ENCODE measurements at places on chromosomes 2 and 18.

- DNase-seq = no peak
These were observed 44.5 kb downstream of the PKP4 start for GRCh38 chr2:158501301-158501700.

- DNase-seq = no peak
These were observed 41.5 kb downstream of the NCKAP5 start for GRCh38 chr2:133526530-133527300.

- DNase-seq = no peak
These were observed 28.8 kb downstream of the SETBP1 start for GRCh38 chr18:44709307-44710126.

DNA sequence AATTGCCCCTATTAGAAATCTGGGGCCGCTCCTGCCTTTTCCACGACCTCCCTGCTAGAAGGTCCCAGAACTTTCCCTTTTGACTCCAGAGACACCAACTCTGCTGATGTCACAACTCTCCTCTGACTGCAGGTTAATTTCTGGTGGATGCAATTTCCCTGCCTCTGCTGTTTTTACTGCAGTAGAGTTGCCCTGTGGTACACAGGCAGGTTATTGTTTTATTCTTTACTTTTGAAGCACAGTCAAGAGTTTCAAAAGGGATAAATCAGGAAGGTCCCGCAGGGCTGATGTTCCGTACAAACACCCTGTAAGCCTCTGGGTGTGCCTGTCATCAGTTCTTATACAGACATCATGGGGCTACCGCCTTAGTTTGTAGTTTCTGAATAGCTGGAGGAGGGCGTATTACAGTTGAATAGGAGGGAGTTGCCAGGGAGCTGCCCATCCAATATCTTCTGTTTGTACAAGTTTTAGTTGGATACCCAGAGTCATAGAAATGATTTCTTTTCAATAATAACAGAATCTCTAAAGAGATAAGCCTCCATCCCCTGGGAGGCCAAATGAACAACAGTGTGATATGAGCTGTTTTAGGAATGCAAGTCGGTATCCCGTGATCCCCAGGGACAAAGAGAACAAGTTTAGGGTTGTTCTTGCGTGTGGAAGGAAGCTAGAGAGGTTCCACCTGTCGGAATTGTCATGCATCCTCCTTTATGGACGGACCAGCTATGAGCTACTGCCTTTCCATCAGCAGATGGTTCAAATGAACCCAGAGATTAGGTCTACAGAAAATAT is 108.4 kb upstream of the COPS8 start:
- no peak for DNase-seq

- no peak for DNase-seq
These were observed 40.9 kb downstream of the KLHL29 start for GRCh38 chr2:23425885-23426262.

DNA sequence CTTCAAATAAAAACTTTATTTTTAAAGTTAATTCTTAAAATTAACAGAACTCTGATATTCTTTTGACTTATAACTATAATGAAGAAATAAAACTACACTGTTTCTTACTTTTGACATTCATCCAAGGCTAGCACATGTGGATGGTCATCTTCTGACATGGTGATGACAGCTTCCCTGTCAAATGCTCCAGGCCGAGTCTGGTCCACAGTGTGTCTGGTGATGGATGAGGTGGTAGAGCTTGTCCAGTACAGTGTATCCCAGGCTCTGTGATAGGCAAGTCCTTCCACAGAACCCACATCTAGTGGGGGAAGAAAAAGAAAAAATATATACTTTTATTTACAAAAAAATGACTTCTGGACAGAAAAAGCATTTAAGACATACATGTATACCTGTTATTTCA is 1529.5 kb downstream of the LRP1B start:
- no peak for DNase-seq

DNA sequence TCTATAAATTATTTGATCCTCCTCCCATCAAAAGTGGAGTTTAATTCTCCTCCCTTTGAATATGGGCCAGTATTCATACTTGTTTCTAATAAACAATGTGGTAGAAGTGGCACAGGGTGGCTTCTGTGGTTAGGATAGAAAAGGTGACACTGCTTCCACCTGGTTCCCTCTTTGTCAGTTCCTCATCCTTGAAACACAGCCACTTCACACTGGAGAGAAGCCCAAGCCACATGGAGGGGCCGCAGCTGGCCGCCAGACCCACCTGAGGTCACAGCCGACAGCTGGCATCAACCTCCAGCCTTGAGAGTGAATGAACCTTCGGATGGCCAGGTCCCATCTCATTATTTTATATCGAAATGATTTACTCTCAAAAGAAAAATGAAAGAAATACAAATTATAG is 27.5 kb upstream of the SLC66A3 start:
- no peak for DNase-seq

- no peak for DNase-seq
These were observed 40.1 kb downstream of the ODC1 start for GRCh38 chr2:10407841-10408648.

DNA sequence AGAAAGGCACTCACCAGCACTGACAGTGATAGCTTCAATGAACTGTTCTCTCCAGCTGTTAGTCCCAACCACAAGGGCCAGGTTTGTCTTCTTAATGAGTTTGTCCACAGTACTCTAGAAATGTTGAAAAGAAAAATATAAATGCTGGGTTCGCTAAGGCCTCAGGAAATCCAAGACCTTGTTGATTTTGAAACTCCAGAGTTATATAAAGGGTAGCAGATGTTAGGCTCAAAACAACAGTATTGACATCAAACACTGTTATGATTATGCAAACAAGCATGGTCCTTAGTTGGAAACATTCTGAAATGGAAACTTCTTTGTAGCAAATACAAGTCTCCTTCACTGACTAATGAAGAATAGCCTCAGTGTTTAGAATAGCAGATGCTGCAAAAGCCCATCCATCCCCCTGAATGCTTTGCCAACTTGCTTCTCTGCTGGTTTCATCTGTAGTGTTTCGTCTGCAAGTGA is 291.1 kb downstream of the SLC8A1 start:
- peak; percentile 21 for DNase-seq

- DNase-seq = no peak
These were observed 210.7 kb upstream of the RND3 start for GRCh38 chr2:150698016-150698661.

GRCh38 chr2:30949435-30949834 is 142.2 kb upstream of the CAPN13 start:
- no peak for DNase-seq

DNA sequence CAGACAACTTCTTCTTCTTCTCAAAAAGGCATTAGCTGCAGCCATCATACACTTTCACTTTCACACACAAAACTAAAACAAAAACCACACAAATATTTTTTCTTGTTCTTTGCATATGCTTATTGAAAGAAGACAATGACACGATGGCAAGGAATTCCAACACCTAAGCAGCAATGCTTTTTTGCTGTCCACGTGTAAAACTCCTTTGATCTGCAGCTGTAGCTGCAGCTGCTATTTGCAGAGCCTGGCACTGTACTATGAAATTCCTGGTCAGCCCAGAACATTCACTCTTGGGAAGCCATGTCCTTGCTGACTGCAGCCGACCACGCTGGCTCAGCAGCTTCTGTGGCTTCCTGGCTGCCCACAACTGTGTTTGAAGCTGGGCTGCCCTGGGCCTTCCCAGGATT is 316.2 kb downstream of the CDH2 start:
- DNase-seq = no peak

DNA sequence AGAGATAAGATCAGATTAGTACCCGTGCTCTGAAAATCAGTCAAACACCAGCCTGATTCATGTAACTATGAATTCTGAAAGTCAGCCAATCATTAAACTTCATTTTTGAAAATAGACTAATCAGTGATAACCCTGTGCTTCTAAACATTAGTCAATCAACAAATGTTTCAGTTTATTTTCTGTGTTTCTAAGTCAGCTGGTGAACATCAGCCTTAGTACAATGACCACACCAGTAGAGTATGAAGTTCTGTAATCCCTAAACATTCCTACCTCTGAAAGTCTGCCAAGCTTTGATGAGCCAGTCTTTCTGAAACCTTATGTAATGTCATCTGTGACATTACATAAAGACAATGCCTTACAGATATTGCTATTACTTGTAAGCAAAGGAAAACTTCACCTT is 807.4 kb upstream of the CRIM1 start:
- DNase-seq = no peak

GRCh38 chr2:68739595-68740399 is 5.2 kb downstream of the ARHGAP25 start:
- DNase-seq = no peak

GRCh38 chr2:241505781-241506201 is 2.6 kb downstream of the STK25 start:
- no peak for DNase-seq

GRCh38 chr18:70640336-70640887 is 351.6 kb downstream of the SOCS6 start:
- no peak for DNase-seq

- DNase-seq = no peak
These were observed 6.3 kb downstream of the IDH1 start for GRCh38 chr2:208248601-208249000.

GRCh38 chr2:70833246-70833645 is 2.4 kb downstream of the CD207 start:
- DNase-seq = no peak

GRCh38 chr2:11014026-11014425 is 102.3 kb downstream of the KCNF1 start:
- DNase-seq = no peak

- DNase-seq = no peak
These were observed 87.3 kb upstream of the TLK1 start for GRCh38 chr2:171247741-171248662.

DNA sequence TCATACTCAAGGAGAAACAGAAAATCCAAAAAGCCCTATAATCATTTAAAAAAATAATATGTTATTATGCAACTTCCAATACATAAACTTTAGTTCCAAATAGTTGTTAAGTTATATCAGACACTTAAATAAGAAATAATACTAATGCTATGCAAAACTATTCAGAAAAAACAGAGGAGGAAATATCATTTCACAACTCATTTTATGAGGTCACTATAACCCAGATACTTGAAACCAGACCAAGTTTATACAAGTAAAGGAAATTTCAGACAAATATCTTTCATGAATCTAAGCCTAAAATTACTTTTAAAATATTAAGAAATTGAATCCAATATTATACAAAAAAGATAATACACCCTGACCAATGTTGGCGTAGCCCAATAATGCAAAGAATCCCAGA is 260.8 kb downstream of the CD226 start:
- DNase-seq = no peak

- no peak for DNase-seq
These were observed 61.1 kb downstream of the POLR1A start for GRCh38 chr2:86044614-86045013.

DNA sequence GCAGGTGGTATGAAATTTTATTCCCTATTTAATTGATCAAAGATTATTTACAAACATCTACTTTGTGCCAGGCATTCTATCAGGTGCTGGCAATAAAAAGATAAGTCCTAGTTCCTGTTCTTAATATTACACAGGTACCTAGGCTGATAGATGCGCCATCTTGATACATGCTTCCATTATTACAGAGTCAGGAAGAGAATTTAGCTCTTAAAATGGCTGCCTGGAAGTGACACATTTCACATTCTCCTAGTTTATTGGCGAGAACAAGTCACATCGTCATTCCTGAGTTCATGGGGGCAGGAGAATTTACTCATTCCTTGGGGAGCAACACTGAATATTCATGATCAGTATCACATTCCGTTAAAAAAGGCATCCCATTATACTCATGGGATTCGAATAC is 1.1 kb upstream of the DARS1 start:
- DNase-seq = no peak

GRCh38 chr2:217058791-217059755 is 199.2 kb upstream of the TNP1 start:
- DNase-seq = no peak

DNA sequence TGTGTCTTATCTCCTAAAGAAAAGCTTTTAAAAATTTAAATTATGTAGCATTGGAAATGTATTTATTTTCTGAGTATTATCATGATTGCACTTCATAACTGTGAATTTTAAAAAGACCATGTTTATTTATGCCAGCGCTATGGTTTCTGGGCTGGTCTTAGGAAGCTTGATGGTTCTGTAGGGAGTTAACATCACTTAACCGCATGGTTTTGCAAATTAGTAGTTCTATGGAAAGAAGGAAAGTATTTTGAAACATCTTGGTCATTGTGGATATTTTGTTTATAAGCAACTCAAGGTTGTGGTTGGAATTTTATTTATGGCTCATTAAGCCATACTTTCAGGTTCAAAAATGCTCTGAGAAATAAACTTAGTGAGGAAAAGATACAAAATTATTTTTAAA is 549.4 kb downstream of the STK39 start:
- no peak for DNase-seq

GRCh38 chr2:188142636-188143295 is 148.9 kb upstream of the GULP1 start:
- DNase-seq = no peak

DNA sequence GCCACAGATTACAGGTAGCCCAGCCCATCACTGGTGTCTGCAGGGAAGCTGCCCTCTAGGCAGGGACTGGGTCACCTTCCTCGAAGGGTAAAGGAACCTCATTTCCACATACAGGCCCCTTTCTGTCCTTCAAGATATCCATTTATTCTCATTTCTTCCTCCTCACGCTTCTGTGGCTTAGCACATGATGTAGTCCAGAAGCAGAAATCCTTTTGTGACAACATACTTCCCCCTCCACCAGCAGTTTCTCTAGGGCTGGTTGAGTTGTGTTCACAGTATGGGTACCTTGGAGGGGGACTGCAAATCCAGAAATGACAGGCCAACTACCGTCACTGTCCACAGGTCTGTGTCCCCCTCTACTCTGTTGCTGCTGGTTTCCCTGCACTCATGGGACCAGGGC is 364.9 kb downstream of the ANAPC1 start:
- no peak for DNase-seq

DNA sequence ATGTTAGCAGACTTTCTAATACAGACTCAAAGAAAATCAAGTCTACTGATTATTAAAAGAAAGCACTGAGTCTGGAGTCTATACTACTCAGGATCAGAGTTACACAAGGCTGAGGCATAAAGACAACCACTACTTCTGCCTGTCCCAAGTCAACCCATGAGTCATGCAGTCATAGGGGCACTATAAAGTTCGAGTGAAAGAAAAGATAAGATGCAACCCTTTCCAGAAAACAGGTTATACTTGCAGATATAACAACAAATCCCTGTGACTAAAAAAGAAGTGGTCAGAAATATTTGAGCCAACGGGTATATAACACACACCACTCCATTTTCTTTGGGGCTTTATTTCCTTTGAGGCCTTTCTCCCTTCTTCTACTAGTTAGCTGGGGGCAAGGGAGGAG is 18.6 kb upstream of the SCRN3 start:
- no peak for DNase-seq

- DNase-seq = no peak
These were observed 3.3 kb downstream of the NCK2 start for GRCh38 chr2:105747991-105748390.

DNA sequence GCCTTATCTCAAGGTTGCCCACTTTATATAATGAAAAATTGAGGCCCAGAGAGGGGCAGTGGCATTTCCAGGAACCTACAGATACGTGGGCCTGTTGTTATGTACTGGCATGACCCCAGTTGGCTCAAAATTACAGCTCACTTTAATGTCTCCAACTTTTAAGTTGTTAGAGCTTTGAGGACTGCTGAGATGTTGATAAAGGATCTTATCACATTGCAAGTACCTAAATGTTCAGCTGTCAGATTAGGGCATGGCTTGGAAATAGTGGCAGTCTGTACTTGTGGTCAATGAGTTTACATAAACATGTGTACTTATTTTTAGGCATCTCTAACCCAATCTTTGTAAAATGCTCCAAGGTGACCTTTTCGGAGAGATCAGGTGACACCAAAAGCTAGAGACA is 14.6 kb downstream of the SLC4A5 start:
- no peak for DNase-seq

GRCh38 chr2:30436859-30437435 is 10.1 kb upstream of the LCLAT1 start:
- no peak for DNase-seq

All from NCI-H446 (cell line).